Common myeloid progenitor, CD34-positive (primary cell): ENCODE measurements at places on chromosomes 6 and 20.
A peak's percentile ranks its signal among the peaks of the same experiment; 100 is the strongest.

DNA sequence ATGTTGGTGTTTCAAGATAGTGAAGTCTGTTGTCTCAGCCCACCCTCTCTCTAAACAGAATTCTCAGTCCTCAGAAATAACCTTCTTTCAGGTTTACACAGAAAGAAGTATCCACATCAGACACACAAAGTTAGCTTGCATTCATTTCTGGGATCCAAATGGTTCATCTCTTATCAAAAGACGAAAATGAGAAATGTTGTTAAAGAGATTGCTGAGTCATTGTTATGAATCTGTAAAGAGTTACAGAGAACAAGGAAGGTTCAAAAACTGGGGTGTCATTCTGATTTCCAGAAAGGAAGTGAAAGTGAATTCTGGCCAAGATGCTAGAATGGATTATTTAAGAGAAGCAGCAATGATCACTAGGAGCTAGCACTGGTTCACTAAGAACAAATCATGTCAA, 90.5 kb upstream of the ATXN1 start:
- DNase-seq: peak; percentile 93

DNA sequence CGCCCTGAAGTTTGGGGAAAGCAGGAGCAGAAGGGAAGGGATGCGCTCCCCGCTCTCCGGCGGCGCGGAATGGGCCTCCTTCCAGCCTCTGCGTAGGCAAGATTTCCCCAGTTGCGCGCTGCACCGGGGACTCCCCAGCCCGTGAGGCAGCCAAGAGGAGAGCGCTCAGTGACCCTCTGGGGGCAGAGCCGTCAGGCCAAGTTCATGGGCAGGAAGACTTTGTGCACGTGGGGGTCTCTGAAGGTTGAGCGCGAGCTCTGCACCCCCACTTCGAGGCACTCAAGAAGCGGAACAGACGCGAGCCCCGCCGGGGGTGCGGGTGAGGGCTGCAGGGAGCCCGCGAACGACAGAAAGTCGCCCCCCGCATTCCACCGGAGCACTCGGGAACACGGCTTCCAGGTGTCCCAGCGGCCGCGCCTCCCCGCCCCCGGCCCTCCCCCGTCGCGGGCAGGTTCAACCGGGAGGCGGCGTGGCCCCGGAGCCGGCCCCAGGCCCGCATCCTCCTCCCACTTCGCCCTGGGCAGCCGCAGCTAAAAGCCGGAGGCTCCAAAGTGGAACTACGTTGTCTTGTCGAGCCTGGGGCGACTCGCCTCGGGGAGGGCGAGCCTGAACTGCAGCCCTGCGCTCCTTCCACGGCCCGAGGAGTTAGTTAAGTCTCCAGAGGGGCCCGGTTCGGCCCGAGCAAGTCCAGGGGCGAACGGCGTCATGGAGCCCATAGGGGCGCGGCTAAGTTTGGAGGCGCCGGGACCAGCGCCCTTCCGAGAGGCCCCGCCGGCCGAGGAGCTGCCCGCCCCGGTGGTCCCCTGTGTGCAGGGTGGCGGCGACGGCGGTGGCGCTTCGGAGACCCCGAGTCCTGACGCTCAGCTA, at the start of gene PPP1R3G:
Gene PPP1R3G (plus strand): TSS at position 561 of the 867 bp plus-strand sequence. CDS start 145 bp downstream, at position 706.
- DNase-seq: peak; percentile 75

- no peak for DNase-seq
Observed at GRCh38 chr6:138142806-138143205, 18.9 kb upstream of the ARFGEF3 start.

GRCh38 chr20:33411711-33412483, 10.6 kb upstream of the CDK5RAP1 start:
- DNase-seq: no peak

GRCh38 chr20:19251958-19252357, 39.5 kb downstream of the SLC24A3 start:
- DNase-seq: no peak

DNA sequence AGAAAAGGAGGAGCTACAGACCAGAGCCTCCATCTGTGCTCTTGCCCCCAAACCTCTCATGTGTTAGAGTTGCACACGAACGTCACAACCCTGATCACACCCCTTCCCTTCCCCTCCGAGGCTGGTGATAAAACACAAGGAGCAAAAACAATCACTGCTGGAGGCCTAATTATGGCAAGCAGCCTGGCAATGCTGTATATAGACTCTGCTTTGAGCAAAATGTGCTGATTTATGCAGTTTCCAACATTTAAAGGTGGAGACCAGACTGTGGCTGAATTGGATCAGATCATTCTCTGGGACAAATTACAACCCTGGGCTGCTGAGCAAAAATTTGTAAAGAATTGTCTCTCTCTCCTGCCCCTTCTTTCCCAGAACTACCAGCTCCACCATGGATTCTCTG, 64.6 kb upstream of the SRSF6 start:
- no peak for DNase-seq

GRCh38 chr20:34089175-34089479, 22.9 kb downstream of the EIF2S2 start:
- DNase-seq: no peak

DNA sequence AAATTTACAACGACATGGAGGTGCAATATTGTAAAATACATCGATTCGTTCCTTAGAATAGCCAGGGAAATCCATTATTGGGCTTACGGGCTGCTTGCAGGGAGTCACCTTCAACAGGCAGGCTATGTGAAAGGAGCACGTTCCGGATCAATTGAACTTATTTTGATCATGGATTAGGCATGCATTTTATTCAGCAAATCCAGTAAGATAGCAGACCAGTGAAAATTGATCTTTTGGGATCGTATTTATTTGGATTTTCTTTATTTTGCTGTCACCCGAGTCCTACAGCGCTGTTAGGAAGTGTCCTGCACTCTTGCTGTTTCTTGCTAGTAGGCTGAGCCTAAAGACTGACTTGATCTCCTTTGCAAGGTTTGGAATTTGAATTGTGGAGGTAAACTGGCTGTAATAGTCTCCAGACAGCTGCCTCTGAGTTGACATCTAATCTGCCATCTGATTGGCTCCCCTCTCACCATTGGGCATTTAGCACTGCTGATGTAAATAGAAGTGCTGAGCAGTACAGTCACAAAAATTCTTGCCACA, 3.0 kb downstream of the ARID1B start:
- DNase-seq: peak; percentile 91

GRCh38 chr6:116133453-116133852, 7.5 kb upstream of the COL10A1 start:
- no peak for DNase-seq

DNA sequence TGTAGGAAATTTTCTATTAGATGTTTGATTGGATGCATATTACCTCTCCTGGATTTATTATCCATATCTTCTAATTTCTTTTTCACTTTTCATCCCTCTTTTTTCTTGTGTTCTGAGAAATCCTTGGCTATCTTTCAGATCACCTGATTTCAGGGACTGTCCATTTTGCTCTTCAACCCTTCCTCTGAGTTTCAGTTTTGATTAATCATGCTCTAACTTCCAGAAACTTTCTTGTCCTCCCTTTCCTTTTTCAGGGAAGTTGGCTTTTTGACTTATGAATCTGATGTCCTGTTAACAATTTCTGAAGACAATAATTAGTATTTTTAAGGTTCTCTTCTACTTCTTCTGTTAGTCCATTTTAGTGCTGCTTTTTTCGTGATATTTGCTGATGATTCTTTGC, 79.1 kb downstream of the FKBP5 start:
- DNase-seq: no peak

- no peak for DNase-seq
Observed at GRCh38 chr6:134372603-134373281, 54.8 kb upstream of the SGK1 start.

- DNase-seq: peak; percentile 16
Observed at GRCh38 chr20:17610566-17611289, 40.9 kb downstream of the DSTN start.

DNA sequence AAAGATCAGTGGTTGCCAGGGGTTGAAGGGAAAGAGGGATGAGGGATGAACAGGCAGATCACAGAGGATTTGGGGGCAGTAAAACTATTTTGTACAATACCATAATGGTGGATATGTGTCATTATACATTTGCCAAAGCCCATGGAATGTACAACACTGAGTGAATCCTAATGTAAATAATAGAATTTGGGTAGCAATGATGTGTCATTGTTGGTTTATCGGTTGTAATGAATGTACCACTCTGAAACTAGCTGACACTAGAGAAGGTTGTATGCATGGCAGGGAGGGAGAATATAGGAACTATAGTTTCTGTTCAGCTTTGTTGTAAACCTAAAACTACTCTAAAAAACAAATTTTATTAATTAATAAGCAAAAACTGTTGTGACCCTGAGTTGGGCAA, 17.8 kb upstream of the ASF1A start:
- DNase-seq: no peak

- DNase-seq: no peak
Observed at GRCh38 chr20:4195499-4195898, 180.1 kb upstream of the RNF24 start.

GRCh38 chr6:52921743-52922142, 12.2 kb upstream of the GSTA3 start:
- DNase-seq: no peak

DNA sequence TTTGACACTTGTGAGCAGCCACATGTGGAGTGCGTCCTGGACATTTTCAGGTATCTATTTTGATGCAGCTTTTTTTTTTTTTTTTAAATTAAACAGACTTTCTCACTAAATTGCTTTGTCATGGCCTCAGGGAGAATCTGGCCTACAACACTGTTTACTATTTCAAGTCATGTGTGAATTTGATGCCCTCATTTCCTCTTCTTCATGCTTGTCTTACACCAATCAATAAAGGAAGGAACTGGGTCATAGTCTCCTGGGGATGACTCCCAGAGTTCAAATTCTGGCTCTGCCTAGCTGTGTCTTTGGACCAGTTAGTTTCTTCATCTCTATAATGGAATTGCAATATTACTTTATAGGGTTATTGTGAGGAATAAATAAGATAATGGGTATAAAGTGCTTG, 554.1 kb downstream of the PRKN start:
- DNase-seq: peak; percentile 50

GRCh38 chr6:165091121-165091785, 218.2 kb downstream of the C6orf118 start:
- DNase-seq: no peak

- peak; percentile 8 for DNase-seq
Observed at GRCh38 chr6:37429352-37429750, 3.7 kb upstream of the CMTR1 start.

DNA sequence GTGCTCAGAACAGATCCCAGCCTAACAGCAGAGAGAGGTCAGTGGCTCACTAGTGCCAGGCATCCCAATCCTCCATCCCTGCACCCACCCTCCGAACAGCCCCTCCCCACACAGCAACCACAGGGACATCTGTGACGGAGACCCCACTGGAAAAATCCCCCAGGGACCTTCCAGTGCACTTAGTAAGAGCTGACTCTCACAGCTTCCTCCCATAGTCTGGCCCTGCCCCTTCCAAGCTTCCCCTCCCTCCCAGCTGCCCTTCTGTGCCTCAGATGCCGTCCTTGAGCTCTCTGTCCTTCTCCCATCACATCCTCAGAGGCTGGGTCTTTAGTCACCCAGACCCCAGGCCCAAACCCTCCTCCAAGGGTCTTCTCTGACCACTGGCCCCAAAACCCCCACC, 9.7 kb upstream of the THBS2 start:
- DNase-seq: no peak

- DNase-seq: peak; percentile 11
Observed at GRCh38 chr6:25682324-25682723, 30.3 kb downstream of the SCGN start.

DNA sequence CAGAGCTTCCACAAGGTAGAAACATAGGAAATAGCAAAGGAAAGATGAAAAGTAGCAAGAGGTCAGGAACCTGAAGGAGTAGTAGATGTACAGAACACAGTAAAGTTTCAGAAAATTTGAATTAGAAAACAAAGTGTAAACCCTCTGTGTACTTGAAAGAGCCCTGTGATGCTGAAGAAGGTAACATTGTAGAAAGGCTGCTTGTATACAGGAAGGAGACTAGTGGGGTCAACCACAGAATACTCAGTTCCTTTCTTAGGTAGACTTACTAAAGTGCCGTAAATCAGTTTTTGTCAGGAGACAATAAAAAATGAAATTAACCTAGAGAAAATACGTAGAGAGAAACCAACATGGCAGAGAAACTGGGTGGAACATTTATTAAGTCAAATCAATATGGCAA, 149.7 kb downstream of the AIG1 start:
- no peak for DNase-seq

DNA sequence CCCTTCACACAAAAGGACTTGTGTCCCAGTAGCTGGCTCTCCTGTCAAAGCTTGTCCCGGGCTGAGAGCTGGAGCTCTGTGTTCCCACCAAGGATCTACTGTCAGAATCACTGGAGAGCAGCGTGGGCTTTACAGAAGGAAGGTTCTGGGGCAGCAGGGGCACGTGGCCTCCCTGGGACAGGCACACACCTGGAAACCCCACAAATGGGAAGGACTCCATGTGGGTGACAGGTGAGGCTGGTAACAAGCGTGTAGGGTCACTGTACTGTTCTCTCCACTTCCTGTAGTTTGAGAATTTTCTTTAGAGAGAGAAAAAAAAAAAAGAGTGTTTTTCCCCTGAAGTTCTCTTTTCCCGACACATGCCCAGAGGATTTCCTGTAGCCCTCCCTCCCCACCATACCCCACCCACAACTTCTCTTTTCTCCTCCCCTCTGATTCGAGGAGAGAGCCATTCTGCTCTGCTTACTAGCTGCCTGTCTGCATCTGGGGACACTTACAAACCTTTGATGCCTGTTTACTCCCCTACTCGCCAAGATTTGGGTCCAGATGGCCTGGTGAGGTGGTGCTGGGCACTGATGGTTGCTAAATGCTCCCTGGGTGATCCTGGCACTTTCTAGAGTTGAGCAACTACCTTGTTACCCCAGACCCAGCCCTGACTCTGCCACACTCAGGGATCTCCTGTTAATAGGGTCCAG, 84.1 kb upstream of the SIRPA start:
- DNase-seq: peak; percentile 66

GRCh38 chr20:41182296-41183212, 45.2 kb downstream of the PLCG1 start:
- no peak for DNase-seq

DNA sequence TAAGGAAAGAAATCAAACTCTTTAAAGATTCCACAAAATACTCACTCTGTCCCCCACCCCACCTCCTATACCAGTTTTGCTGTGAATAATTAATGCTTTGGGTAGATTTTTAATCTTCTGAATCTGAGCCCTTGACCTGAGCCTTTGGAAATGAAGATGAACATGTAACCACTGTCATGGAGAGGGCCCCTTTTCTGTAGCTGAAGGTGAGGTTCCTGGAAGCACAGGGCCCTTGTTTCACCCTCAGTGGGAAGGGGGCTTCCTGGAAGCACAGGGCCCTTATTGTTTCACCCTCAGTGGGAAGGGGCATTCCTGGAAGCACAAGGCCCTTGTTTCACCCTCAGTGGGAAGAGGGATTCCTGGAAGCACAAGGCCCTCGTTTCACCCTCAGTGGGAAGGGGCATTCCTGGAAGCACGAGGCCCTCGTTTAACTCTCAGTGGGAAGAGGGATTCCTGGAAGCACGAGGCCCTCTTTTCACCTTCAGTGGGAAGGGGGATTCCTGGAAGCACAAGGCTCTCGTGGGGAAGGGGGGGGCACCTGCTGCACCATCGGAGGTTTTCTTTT, 75.7 kb downstream of the DACT2 start:
- DNase-seq: no peak

GRCh38 chr20:31967830-31968249, at the start of gene XKR7:
TSS of gene XKR7 (plus strand) at chr20:31968151. CDS start at chr20:31968176, 25 bp downstream.
- DNase-seq: peak; percentile 43

GRCh38 chr6:16669227-16669626, 92.0 kb downstream of the ATXN1 start:
- peak; percentile 87 for DNase-seq

- DNase-seq: no peak
Observed at GRCh38 chr20:35005463-35005961, 49.8 kb downstream of the MYH7B start.

GRCh38 chr6:21589352-21590345, 3.9 kb upstream of the SOX4 start:
- DNase-seq: peak; percentile 83

- no peak for DNase-seq
Observed at GRCh38 chr20:4046311-4046924, 31.1 kb upstream of the RNF24 start.
